NCI-H524 (cell line): ENCODE measurements at places on chromosomes 7 and 10.

GRCh38 chr10:118968060-118968459, 61.5 kb upstream of the NANOS1 start:
- DNase-seq, result no peak

DNA sequence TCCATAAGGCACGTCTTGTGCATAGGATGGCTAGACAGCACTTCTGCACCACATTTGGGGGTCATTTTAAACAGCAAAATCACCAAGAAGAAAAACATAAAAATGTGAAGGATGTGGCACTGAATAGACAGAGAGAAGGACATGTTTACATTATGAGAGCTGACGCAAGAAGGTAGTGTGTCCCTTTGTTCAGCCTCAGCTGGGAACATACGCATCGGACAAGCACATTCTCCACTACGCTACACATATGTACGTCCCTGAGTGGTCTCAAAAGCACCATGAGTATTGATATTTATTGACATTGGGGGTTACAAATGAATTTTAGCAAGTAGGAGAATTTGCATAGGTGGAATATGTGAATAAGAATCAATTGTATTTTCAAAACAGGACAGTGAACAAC, 20.2 kb downstream of the DDC start:
- DNase-seq, result no peak

GRCh38 chr7:36880108-36880507, 155.8 kb upstream of the AOAH start:
- DNase-seq, result no peak

- DNase-seq, result no peak
Observed at GRCh38 chr10:29596826-29597225, 37.9 kb downstream of the SVIL start.
